Activated T-cell treated with anti-CD3 and anti-CD28 coated beads, Interleukin-2, amount 50 U/mL, for 24 hours (primary cell): ENCODE measurements at places on chromosomes 4 and X.
A peak's percentile ranks its signal among the peaks of the same experiment; 100 is the strongest.

DNA sequence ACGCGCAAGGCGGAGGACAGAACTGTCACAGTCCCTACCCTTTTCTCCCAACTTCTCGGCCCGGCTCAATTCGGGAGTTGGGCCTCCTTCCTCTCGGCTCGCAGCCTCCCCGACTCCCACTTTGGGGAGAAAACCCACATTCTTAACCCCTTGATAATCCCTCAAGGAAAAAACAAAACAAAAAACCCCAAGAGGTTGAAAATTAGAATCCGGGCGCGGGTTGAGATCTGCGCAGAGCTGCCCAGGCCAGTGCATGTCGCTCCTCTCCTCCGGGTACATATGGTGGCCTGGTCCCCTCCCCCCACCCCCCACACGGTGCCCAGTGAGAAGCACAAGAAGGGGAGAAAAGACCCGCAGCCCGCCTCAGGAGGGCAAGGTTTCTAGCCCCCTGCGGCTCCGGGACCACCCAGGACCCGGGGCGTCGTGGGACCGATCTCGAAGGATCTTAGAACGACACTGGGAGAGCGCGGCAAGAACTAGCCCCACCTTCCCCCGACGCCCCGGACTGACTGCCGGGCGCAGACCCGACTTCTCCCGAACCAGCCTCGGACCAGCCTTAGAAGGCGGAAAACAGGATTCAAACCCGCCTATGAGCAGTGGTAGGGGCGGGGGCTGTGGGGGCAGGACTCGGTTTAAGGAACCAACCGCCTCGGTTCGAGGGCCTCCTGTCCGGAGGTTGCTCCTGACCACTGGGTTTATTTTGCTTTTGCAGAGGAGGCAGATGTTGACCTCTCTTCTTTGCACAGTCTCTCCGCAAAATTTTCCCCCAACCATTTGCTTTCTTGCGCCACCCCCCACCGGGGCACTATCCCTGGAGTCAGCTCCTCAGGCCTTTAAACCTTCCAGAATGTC is 2.5 kb upstream of the PDGFRA start:
- peak; percentile 35 for DNase-seq

DNA sequence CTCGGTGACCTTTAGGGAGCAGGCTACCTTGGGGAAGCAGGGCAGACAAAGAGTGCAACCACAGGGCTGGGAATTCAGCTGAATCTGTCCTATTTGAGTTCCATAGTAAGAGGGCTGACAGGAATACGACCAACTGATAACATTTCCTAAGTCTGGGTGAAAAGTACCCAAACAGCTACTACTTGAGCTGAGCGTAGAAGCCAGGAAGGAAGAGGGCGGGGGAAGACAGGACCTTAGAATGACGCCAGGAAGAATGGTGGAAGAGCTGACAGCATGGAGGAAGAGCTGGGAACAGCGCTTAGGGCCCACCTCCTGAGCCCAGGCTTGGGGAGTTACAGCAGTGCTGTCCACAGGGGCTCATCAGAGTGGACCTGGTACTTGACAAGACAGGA is 14.4 kb downstream of the MECP2 start:
- no peak for DNase-seq

DNA sequence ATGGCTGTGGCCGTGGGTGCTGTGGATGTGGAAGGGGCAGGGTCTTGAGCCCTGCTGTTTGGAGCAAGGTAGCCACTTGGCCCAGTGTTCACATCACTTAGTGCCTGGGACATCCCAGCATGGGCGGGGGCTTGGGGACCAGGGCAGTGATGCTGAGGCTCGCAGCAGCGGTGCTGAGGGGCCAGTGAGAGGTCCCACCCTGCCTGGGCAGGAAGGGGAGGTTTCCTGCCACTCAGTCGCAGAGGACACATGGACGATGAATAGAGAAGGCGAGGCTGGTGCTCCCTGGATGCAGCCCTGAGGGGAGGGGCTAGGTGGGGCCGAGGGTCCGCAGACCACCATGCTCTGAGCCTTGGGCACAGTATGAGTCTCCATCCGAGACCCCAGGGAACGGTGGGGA is 25.7 kb downstream of the DOK7 start:
- no peak for DNase-seq

DNA sequence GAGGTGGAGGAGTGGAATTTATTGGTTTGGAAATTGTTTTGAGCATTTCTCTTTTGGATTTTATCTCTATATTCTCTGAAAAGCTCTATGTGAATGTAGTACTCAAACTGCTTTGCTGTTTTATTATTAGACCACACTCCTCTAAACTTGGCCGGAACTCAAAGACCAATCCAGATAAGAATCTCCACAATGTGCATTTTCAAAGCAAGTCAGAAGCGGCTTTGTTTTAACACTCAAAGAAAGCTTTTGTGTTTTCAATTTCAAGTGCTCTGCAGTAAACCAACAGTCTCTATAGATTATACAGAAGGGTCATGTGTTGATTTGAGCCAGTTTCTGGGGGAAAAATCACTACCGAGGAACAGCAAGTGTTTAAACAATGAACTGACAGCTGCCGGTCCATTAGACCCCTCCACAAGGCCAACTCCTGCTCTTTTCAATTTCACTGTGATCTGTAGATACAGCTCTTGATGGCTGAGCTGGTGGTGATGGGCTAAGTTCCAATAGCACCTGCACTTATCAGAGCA is 79.4 kb downstream of the FTHL17 start:
- DNase-seq: no peak

DNA sequence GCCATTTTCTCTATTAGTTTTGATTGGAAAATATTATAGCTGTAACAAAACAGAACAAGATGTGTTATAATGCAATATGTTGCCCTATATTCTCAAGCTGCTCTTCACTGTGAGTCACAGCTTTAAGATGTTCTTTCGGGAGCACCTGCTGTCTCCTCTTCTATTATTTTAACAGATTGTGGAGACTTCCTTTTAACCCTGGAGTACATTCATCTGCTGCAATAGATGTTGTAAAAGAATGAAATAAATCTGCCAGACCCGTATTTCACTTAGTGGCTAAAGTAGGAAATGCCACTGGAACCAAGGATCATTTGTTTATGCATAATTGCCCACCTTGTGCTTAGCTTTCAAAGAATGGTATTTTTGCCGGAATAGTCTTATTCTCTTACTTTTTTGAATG is 11.1 kb downstream of the LSM6 start:
- DNase-seq: no peak

GRCh38 chr4:116020141-116020722 is 906.8 kb upstream of the NDST4 start:
- no peak for DNase-seq

DNA sequence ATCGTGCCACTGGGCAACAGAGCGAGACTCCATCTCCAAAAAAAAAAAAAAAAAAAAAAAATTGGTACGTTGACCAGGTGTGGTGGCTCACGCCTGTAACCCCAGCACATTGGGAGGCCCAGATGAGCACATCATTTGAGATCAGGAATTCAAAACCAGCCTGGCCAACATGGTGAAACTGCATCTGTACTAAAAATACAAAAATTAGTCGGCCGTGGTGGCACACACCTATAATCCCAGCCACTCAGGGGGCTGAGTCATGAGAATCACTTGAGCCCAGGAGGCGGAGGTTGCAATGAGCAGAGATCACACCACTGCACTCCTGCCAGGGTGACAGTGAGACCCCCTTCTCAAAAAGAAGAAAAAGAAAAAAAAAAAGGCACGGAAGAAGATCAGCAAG is 24.5 kb downstream of the RBMX start:
- no peak for DNase-seq

- DNase-seq: no peak
These were observed 5.5 kb downstream of the ELMOD2 start for GRCh38 chr4:140529434-140529833.

GRCh38 chrX:69124108-69124507 is 41.1 kb downstream of the PJA1 start:
- DNase-seq: no peak
